Mammary epithelial cell (primary cell): ENCODE measurements at places on chromosomes 7 and 10.

GRCh38 chr7:139875821-139876241 is 46.8 kb downstream of the TBXAS1 start:
- DNase-seq: no peak

DNA sequence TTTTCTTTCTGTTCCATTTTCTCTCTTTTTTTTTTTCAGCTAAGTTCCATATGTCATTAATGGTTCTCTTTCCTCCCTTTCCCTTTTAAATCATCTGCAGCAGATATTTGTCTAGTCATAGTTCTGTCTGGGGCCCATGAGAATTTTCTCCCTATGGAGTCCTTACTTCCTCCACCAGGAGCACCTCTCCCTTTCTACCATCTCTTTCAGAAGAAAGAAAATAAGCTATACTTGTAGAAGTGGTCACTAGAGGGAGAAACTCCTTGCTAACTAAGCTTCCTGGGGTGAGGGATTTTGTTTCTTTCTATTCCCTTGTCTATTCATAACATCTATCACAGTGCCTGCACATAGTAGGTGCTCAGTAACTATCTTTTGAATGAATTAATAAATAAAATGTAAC is 230.2 kb upstream of the HPS1 start:
- no peak for DNase-seq

- DNase-seq: no peak
Observed at GRCh38 chr10:3412646-3413045, 240.1 kb upstream of the PITRM1 start.

GRCh38 chr10:30476511-30477155 is 42.6 kb downstream of the MAP3K8 start:
- DNase-seq: no peak

GRCh38 chr7:151818674-151819519 is 58.0 kb downstream of the PRKAG2 start:
- no peak for DNase-seq

DNA sequence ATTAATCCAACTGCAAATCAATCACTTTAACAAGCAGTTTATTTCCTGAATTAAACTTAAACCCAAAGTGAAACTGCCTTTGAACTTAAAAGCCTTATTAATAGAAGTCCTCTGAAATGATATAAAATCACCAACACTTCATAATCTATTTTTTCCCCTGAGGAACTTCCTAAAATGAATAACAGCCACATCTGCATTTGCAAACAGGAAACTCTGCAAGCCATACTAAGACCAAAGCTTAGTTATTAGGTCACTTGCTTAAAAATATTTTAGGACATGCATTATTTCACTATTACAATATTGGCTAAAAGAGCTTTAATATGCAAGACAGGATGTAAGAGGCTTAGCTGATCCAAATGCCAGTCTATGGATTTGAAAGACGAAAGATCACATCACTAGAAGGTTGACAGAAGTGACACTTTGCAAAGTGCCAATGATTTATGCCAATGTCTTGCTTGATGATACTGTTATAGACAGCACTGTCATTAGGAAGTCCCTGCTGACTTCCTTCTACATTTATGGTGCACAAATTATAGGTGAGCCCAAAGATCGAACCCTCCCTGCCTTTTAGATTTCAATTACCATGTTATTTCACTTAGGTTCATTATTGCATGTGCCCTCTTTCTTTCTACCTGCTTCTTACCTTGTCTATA is 99.9 kb upstream of the SKAP2 start:
- DNase-seq: no peak
